ENCODE measurements at places on chromosomes 7 and 10.
A peak's percentile ranks its signal among the peaks of the same experiment; 100 is the strongest.

DNA sequence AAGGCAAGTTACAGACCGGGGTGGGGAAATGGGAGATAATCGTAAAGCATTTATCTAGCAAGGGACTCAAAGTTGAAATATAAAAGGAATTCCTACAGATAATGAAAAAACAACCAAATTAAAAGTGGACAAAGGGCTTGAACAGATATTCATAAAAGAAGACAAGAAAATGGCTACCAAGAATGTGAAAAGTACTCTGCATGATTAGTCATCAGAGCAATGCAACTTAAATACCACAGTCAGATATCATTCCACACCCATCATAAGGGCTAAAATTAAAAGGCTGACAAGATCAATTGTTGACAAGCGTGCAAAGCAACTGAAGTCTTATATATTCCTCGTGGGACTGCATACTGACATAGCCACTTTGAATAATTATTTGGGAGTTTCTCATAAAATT is 124.6 kb upstream of the RSU1 start:
- DNase-seq: peak; percentile 66

DNA sequence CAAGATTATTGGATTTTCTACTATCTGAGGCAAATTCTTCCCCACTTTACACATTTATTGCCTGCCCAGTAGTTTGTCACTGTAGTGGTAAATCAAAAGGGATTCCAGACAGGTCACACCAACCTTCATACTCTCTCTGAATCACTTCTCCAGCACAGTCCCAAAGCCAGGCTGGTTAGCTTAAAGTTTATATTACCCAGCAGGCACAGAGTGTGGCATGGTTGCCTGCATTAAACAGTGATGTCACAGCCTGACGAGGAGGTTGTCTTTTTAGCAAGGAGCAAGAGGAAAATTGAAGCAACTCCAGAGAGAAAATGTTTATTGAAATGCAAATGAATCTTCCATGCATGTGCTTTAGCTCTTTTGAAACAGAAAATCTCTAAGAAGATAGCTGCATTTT is 375.5 kb upstream of the CELF2 start:
- DNase-seq: no peak

- DNase-seq: peak; percentile 79
These were observed 16.3 kb downstream of the OR2AE1 start for GRCh38 chr7:99860281-99861127.

- no peak for DNase-seq
These were observed 27.2 kb upstream of the ATP6V0A4 start for GRCh38 chr7:138825049-138825721.

DNA sequence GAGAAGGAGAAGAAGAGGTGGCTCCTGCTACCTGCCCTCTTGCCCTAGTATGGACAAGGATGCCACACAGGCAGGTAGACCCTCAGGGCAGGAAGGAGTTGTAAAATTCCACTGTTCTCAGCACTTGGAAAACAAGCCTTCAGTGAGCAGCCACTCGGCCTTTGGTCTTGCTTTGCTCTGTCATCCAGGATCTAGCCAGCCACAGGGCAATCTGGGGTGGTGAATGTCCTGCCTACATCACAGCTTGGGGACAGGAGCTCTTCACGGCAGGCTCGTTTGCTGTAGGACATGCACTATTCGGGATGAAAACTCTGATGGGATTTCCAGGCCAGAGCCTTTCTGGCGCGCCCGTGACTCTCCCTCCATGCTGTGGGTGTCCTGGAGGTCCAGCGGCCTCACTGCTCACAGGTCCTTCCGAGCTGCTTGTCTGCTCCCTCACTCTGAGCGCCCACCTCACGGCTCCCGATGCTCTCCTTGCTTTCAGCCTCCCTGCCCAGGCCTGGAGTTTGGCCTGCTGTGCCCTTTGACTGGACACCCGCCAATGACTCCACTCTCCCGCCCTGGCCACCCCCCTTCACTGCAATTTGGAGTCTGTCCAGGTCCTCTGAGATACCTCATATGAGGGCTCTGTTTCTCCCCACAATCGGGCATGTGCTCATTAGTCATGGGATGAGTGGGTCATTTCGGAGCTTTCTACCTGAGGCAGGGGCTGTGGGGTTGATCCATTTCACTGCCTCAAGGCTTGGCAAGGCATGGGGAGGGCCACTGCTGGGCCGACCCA is 227.2 kb upstream of the GRB10 start:
- peak; percentile 96 for DNase-seq

DNA sequence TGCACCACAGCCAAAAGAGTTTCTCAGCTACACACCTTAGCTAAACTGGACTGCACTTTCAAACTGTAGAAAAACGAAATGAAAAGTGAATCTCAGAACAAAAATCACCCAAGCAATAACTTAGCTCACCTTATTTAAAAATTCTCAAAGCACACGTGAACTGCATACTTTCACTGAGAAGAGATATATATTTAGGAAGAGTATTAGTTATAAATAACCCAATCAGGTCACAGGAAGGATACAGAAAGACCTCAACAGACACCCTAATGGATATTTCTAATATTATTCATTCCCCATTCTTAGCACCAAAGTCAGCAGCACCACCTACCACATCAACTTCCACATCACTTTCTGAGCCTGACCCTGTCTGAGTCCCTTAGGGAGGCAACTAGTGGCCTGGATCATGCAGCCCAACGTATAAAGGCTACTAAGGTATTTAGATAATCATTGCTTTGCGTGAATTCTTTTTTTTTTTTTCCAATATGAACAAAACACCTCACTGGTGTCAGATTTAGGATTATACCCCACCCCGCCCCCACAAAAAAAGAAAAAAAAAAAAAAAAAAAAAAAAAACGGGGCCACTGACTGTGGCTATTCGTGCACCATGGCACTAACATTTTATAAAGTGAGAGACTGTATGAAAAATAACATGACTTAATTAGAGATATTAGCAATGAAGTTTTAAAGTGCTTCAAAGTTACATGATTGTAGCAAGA is 2.6 kb downstream of the ABI1 start:
- DNase-seq: no peak

- no peak for DNase-seq
These were observed 1122.8 kb downstream of the TYW1 start for GRCh38 chr7:68119411-68119810.

- DNase-seq: peak; percentile 61
These were observed 21.3 kb downstream of the TMEM176B start for GRCh38 chr7:150778738-150779301.

DNA sequence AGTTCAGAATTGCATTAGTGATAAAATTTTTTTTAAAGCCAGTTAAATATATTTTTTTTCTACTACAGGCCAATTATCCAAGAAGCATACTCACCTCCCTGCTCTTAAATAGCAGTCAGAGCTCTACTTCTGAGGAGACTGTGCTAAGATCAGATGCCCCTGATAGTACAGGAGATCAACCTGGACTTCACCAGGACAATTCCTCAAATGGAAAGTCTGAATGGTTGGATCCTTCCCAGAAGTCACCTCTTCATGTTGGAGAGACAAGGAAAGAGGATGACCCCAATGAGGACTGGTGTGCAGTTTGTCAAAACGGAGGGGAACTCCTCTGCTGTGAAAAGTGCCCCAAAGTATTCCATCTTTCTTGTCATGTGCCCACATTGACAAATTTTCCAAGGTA is 119.1 kb downstream of the TRIM24 start:
- DNase-seq: no peak

GRCh38 chr7:155534691-155535090 is 11.7 kb downstream of the CNPY1 start:
- DNase-seq: no peak

GRCh38 chr10:117674646-117675045 is 132.1 kb downstream of the EMX2 start:
- DNase-seq: no peak

GRCh38 chr10:124688889-124689670 is 55.1 kb downstream of the FAM53B start:
- no peak for DNase-seq

DNA sequence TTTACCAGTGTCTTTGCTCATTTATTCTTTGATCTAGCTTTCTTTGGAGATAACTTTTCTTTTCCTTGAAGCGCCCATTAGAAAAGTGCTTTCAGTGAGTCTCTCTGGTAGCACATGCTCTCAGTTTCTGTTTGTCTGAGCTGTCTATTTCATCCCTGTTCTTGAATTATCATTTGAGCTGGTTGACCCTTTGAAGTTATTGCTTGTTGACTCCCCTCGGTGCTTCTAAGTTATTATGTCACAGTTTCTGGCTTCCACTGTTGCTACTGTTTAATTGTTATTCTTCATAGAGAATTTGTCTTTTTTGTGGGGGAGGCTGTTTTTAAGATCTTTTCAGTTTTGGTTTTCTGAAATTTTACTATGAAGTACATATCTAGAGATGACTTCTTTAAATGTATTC is 11.4 kb upstream of the PRF1 start:
- no peak for DNase-seq

DNA sequence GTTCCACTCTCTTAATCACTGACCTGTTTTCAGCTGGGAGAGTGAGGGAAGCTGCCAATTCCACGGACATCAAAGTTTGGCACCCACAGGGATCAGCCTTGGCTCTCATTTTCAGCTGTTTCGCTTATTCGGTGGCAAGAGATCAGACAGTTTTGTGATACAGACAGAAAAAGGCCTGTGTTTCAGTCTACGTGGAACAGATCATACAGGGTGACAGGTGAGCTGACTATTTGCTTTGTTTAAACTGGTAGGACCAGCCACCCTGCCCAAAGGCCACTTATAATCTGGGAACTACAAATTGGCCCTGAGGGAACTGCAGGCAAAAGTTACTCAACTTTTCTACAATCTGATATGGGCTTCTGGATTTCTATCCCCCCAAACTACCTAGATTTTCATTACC is 128.6 kb downstream of the ZNF467 start:
- DNase-seq: no peak

DNA sequence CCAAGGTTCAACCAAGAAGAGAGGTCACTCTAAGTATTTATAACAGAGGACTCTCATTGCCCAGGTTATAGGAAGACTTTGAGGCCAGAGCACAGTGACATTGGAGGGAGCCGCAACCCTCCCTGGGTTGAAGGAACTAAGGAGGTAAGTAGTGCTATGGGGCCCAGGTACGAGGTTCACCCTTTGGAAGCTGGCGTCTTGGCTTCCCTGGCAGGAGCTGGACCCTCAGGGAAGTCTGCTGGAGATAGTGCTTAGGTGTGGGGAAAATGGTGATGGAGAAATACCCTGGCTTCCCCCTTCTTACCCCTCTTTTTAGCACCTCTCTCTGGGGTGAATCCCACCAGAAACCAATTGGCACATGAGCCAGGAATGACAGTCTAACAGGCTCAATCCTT is 317.9 kb upstream of the ZNF32 start:
- DNase-seq: no peak

- peak; percentile 15 for DNase-seq
These were observed 33.5 kb downstream of the FIGNL1 start for GRCh38 chr7:50416527-50417182.

GRCh38 chr7:113628948-113629847 is 289.6 kb downstream of the PPP1R3A start:
- DNase-seq: peak; percentile 7

DNA sequence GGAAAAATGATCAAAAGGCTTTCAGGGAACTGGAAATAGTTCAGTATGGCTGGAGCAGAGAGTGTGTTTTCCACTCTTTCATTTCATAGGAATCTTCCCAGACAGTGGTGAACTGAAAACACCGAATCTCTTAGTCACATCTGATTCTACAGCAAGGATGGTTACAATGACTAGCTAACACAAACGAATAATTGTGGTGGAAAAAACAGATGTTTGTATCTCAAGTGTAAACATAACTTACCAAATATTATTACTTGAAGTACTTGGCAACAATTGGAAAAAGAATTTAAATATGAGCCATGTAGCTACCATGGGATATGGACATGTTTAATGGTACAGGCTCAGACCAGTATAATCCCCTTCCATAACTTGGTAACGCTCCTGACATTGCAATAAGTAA is 21.1 kb upstream of the BPGM start:
- DNase-seq: peak; percentile 74

DNA sequence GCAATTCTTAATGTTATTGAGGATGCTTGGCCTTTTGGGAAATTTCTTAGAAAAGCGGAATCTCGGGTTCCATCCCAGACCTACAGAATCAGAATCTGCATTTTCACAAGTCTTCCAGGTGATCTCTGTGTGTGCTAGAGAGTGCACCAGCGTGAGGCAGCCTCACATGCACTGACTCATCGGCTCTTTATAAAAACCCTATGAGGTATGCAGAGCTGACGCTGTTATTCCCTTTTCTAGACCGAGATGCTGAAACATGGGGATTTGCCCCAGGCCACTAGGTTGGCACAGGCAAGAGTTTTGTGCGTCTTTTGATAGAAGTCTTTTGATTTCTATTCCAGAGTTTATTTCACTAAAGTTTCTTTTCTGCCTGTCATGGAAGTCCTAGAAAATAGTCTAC is 61.2 kb downstream of the CDCA7L start:
- DNase-seq: no peak

DNA sequence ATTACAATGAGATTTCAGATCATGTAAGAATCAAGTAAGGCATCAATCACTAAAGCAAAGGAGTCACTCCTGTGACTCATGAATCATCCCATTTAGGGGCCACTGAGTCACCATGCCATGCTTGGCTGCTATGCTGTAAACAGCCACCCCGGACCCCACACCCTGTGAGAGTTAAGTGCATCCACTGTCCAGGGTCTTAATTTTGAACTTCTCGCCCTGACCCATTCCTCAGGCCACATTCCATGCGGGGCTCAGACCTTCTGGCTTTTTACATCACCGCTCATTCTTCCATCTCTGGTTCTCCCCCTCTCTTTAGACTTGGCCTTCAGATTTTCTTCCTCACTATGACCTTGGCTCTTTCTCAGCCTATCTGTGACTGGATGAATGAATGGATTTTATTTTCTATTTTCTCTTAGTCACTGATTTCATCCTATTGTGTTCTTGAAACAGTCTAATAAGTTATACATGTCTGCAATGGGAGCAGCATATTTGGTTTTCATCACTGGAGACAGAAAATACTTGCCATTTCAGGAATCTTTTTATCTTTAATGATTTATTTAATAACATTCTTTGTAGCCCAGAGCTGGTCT is 239.6 kb downstream of the SKIDA1 start:
- peak; percentile 39 for DNase-seq

- peak; percentile 6 for DNase-seq
These were observed 45.9 kb upstream of the TMEM72 start for GRCh38 chr10:44865289-44865671.

- no peak for DNase-seq
These were observed 393.9 kb downstream of the NXPH1 start for GRCh38 chr7:8827329-8827728.
